Mucosa of descending colon (tissue), 3 donors: ENCODE measurements at places on chromosomes 4 and X. TPM values are rescaled to one million over a fixed set of nuclear protein-coding genes. Genes with fewer than 3 reads are reported as not detected.

GRCh38 chrX:155022585-155022984, at the start of gene F8:
Gene F8 (minus strand): TSS chrX:155022723. CDS start chrX:155022552, 171 bp downstream.
- no peak for DNase-seq

GRCh38 chr4:107376293-107376692, 340.2 kb upstream of the DKK2 start:
- DNase-seq, result no peak

DNA sequence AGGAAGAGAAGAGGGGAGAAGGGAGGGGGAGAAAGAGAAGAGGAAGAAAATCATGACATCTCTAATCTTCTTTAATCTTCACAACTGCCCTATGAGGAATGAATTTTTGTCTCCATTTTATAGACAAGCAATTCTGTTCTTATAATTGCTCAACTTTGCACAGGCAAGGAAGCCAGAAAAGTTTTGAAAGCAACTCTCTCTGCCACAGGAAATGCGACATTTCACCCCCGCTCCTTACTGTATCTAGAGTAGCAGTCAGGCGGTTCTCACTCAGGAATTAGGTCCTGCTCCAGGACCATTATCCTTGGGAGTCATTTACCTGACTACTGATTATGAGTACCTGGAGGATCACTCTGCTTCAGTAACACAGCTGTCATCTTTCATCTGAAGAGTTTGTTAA, 69.2 kb upstream of the FAM9A start:
- no peak for DNase-seq

DNA sequence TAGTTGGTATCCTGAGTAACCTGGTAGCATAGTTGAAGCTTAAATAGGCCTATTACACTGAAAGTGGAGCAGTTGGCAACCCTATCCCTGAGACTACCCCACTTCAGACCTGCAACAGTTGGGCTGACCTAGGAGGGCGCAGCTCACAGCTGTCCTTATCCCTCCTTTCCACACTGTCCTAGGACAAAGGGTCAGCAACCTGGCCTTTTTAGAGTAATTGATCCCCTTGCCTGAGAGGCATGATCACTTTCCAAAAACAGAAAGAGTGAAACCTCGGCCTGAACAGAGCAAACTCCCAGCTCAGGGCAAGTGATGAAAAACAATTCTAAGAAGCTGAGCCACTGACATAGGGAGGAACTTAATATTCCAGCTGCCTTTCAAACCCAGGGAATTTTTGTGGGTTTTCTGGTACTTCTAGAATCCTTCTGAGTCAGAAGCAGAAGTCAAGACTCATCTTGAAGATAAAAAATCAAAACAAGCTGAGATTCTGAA, 94.9 kb upstream of the MYOZ2 start:
- no peak for DNase-seq

GRCh38 chr4:138567696-138568095, 325.5 kb upstream of the SLC7A11 start:
- DNase-seq, result no peak

GRCh38 chr4:19406789-19407188, 844.9 kb upstream of the SLIT2 start:
- DNase-seq, result no peak

DNA sequence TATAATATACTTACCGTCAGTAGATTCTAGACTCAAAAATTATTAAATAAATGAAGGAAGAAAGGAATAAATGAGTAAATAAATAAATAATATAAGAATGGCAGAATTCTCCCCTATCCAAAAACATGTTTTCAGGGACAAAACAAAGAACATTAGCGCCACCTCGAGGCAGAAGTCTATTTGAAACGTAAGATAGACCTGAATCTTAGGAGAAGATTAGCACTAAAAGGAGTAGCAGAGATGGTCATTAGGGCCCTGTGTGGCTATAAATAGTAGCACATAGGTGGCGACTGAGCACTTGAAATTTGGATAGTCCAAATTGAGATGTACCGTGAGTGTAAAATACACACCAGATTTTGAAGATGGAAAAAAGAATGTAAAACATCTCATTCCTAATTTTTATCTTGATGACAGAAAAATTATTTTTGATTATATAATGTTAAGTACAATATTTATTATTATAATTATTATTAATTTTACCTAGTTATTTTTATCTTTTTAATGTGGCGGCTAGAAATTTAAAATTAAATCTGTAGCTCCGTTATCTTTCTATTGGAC, 24.3 kb upstream of the SRD5A3 start:
- DNase-seq, result peak; percentile 92

DNA sequence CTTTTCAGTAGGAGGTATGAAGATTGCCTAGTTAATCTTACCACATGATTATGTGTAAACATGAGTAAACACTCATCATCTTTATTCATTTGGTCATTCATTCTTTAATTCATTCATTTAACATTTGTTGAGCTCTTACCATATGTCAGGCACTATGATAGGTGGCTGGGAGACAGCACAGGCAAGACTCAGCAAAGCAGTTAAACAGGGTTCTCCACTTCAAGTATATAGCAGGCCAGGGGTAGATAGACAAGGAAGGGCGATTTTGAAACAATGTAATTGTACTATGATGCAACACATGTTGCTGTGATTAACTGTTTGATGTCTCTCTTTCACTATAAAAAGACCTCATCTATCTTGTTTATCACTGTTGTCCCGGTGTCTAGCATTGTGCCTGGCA, 84.3 kb upstream of the GPR101 start:
- no peak for DNase-seq

- DNase-seq, result no peak
Measured at GRCh38 chrX:786441-786881, 155.9 kb downstream of the SHOX start.

DNA sequence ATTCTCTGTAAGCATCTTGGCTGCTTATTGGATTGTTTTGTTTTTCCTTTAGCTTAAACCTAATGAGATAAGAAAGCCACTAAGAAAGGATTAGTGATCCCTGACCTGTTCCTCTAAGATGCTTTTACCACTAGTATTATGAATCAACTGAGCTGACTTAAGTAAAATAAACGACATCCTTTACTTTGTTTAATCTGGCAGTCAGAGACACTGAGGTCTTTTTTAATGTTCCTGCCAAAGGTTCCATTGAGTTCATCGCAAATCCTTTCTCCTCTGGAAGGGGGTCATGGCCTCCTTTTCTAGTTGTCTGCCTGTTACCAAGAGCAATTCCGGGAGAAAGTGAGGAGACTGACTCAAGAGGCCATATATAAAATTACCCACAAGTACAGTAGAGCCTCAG, 1038.3 kb upstream of the SLIT2 start:
- DNase-seq, result no peak

- no peak for DNase-seq
Measured at GRCh38 chr4:605702-606425, 19.5 kb upstream of the PDE6B start.

DNA sequence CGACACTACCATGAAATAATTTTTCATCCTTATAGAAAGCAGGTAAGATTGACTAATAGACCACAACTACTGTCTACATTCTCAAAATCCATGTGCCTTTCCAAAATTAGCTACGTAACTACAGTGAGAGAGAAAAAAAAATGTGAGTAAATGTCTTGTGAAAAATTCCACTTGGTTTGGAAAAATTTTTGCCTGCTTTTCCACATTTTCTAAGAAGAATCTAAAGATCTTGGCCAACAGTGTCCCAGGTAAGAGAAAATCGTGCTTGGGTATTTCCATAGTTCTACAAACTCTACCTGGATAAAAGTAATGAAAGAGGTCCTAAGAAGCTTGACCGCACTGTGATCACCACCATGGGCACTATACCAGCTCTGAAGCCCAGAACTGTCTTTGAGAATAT, 1.4 kb upstream of the CLCN3 start:
- DNase-seq, result no peak

- DNase-seq, result no peak
Measured at GRCh38 chrX:110341189-110342035, 17.2 kb upstream of the RTL9 start.

- no peak for DNase-seq
Measured at GRCh38 chrX:115900425-115900824, 270.1 kb upstream of the AGTR2 start.

Gene EGFL6
- total RNA-seq, result 0.29 TPM

Gene GPC4
- 33.5 TPM for total RNA-seq

Gene JCHAIN
- total RNA-seq, result 347 TPM

Gene ARX
- total RNA-seq, result 0.13 TPM

Gene LDB2
- total RNA-seq, result 4.7 TPM

Gene GPC3
- 0.55 TPM for total RNA-seq

Gene HERC5
- 1.9 TPM for total RNA-seq

Gene ENOPH1
- total RNA-seq, result 19.9 TPM
